PC-9 (cell line): ENCODE measurements at places on chromosomes 7 and 10.

DNA sequence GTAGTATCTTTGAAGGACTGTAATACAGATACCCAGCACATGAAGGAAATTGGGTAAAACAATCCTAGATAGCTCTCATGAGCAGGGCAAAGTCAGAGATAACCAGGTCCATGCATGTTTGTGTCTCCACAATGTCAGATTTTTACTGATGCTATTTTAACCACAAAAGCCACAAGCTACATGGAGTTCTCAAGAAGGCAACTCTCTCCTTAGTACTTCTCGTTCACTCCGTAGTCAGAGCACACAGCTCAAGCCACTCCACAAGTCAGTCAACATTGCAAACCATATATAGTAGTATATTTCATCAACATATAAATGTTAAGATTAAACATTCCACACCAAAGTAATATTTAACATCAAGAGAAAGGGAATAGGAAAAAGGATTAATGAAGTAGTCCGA lies 98.0 kb upstream of the PIK3CG start:
- no peak for DNase-seq

- no peak for DNase-seq
These were observed 120.5 kb downstream of the CCNY start for GRCh38 chr10:35456784-35457183.

DNA sequence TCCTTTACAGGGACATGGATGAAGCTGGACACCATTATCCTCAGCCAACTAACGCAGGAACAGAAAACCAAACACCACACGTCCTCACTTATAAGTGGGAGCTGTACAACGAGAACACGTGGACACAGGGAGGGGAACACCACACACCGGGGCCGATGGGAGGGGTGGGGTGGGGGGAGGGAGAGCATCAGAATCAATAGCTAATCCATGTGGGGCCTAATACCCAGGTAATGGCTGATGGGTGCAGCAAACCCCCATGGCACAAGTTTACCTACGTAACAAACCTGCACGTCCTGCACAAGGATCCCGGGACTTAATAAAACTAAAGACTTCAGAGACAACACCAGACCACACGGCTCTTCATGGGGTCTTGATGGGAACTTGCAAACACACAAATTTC lies 82.2 kb upstream of the DIP2C start:
- DNase-seq, result no peak

GRCh38 chr7:93817004-93817403 lies 73.5 kb downstream of the TFPI2 start:
- DNase-seq, result no peak

DNA sequence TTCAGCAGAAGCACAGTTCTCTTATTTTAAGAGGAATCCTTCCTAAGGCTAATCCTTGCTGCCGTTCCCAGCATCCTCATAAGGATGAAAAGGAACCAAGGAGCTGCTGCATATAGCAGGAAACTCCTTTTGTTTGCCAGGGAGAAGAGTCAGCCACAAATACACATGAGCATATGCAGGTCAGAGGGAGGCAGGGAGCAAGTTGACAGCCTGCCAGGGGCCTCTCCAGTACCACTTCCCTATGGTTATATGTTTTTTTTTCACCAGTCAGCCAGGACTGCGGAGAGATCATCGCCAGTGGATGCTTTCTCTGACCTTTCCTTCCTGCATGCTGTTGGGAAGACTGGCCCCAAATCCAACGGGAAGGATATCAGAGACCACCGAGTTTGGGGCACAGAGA lies 39.8 kb downstream of the SLC35B4 start:
- no peak for DNase-seq

GRCh38 chr10:68046642-68047041 lies 28.4 kb downstream of the HERC4 start:
- DNase-seq, result no peak

DNA sequence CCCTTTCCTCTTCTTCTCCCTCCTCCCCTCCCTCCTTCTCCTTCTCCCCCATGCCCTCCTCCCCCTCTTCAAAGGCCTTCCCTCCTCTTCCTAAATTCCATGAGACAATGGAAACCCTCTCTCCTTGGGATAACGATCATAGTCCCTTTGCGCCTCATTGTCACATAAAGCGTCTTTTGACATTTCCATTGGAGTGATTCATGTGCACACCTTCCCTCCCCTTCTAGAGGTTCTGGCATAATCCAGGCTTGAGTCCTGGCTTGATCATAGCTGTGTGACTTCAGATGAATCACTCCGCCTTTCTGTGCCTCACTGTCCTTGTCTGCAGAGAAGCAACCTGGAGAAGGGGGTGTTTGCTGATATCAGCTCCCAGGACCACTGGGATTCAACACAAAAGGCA lies 204.2 kb downstream of the TNS3 start:
- DNase-seq, result no peak

DNA sequence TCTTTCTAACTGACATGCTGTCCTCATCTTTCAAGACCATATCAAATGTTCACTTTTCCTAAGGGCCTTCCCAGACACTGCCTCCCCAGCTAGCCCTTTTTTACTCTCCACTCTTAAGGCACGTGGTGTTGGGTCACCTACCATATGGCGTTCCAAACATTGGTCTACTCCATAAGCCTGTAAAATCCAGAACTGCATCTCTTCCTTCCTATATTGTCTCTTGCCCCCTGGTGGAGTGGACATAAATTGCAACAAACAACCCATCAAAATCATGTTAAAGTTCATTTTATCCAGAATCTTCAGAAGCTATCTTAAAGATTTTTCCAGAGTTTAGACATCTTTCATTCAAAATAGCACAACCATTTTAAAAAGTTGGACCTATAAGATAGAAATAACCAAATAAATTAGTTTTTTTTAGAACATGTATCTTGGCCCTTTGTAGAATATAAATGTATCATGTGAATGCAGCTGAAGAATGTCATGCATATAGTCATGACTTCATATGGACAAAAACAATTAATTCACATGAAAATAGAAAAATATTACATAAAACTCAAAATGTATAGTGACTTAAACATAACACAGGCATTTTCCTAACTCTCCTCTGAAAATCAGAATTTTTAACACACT lies 180.6 kb upstream of the CHRM2 start:
- DNase-seq, result no peak
